Activated T-cell treated with anti-CD3 and anti-CD28 coated beads, Interleukin-2, amount 50 U/mL, for 4 hours (primary cell): ENCODE measurements at places on chromosomes 13 and 19. TPM values are rescaled to one million over a fixed set of nuclear protein-coding genes. Genes with fewer than 3 reads are reported as not detected.

Gene APOE
- 5.0 TPM for total RNA-seq

Gene ZSCAN4
- not detected for total RNA-seq

Gene HTR2A
- not detected for total RNA-seq

Gene ANGPTL8
- total RNA-seq: not detected

Gene PPM1N
- total RNA-seq: 1.3 TPM

Gene NLRP11
- 0.18 TPM for total RNA-seq

Gene KANK3
- 0.43 TPM for total RNA-seq

Gene RHPN2
- 3.4 TPM for total RNA-seq

Gene DAND5
- not detected for total RNA-seq

Gene CRB3
- 1.6 TPM for total RNA-seq

Gene ZNF844
- total RNA-seq: 2.8 TPM

DNA sequence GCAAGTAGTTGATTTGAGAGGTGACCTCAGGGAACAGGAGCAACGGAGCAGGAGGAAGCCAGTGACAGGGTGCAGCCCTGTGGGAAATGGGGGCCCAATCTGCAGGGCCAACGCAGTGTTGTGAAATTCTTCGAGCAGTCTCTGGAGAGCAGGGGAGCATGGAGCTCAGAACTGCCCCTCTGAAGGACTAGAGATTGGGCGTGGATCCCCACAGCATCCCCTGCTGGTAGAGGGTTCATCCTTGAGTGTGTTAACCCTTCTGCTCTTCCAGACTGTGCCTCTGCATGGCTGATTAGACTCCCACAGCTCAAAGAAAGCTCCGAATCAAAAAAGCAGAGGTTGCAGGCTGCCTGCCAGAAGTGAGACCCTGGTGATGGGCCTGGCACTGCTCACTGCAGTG is 77.9 kb upstream of the UQCRFS1 start:
- DNase-seq: no peak

GRCh38 chr19:709965-710571 is 1.3 kb downstream of the PALM start:
- no peak for DNase-seq

GRCh38 chr13:44237276-44237767 is 136.3 kb upstream of the SERP2 start:
- no peak for DNase-seq

DNA sequence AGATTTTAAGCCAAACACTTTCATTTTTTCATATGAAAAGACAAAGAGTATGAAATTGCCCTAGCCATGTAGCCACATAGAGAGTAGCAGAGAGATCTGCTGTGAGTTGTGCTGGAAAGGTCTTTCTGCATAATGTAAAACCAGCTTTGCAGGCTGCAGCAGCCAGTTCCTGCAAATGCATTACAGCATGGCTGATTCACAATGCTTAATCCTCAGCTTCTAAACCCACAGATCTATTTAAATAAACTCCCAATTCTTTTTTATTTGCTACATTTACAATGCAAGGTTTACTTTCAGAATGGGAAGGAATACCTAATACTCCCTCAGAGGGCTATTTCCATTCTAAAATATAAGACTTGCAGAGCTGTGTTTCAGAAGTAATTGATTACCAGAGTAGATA is 185.6 kb upstream of the STARD13 start:
- no peak for DNase-seq

- no peak for DNase-seq
These were observed 36.8 kb upstream of the ATP11A start for GRCh38 chr13:112653071-112653470.

DNA sequence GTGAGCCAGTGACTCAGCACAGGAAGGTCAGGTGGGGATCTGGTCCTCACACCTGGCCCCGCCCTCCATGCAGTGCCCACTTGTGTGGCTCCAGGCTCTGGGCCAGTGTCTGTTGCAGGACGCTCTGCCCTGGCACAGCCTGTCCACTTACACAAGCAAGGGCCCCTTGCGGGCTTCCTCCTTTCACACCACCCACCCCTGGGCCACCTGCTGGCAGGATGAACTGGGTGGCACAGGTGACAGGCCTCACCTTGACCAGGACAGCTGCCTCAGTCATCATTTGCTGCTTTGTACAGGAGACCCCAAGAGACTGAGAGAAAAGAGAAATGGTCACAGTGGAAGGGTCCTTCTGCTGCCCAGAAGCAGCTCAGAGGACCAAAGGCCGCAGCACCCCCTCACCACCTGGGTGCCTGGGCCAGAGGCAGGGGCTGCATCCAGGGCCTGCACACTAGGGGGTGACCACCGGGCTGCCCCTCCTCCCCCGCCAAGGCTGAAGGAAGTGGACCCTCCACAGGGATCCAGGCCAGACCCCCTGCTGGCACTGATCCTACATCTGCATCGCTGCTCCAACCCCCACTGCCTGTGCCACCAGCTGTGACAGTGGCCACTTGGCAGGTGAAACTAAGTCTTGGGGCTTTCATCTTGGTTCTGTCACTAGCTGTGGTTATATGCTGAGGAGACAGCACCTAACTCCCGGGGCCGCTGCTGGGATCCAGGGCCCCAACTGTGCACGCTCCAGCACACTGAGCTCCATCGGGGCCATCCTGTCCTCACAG is 110.3 kb downstream of the TUBA3C start:
- DNase-seq: no peak

GRCh38 chr19:41364524-41365391 is 809 bp upstream of the B9D2 start:
- no peak for DNase-seq

DNA sequence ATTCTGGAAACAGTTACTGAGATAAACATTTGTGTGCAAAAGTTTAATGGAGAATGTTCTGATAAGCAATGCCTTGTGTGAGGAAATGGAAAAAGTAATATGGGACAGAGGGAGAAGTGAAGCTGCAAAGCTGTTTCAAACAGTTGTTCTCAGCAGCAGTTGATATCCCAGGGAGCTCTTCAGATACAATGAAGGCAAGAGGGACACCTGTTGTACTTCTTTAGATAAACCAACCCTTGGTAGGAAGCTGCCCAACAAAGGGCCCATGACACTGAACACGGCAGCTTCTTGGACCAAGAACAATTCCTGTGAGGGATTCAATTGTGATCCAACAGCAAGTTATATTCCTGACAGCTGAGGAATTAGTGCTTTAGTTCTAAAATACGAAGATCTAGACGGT is 894.3 kb upstream of the PCDH20 start:
- DNase-seq: no peak

GRCh38 chr19:14582894-14583340 is at the start of gene CLEC17A:
TSS of gene CLEC17A (plus strand) at chr19:14583084. CDS start at chr19:14583161, 77 bp downstream.
- no peak for DNase-seq

DNA sequence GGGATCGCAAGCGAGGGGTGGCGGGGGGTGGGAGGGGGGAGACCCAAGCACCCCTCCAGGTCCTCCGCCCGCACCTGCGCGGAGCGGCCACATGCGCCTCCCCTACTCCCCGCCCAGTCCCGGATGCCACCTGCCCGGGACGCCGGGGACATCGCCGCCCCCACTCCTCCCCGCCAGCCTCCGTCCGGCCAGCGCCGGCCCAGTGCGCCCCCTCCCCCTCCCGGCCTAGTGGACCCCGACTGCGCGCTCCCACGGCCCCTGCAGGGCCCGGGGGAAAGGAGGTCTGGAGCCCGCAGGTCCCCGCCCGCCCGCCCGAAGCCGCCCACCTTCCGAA is 263 bp downstream of the RHPN2 start:
- peak; percentile 7 for DNase-seq

GRCh38 chr13:99265821-99266426 is 7.7 kb upstream of the GPR18 start:
- no peak for DNase-seq

GRCh38 chr19:8688930-8689329 is 9.7 kb downstream of the ACTL9 start:
- no peak for DNase-seq

GRCh38 chr19:10325732-10326131 is 7.6 kb downstream of the RAVER1 start:
- no peak for DNase-seq

DNA sequence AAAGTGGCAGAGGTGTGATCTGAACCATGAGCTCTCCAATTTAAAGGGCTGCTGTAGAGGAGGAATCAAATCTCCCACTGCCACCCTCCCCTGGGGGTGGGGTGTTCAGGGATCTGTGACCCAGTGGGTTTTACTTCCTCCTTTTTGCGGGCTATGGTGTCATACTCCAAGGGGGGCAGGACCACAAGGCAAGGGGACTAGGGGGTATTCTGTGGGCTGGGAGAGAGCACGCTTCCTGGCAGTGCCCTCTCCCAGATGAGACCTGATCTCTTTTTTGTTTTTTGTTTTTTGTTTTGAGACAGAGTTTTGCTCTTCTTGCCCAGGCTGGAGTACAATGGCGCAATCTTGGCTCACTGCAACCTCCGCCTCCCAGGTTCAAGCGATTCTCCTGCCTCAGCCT is 10.3 kb downstream of the PLD3 start:
- no peak for DNase-seq

DNA sequence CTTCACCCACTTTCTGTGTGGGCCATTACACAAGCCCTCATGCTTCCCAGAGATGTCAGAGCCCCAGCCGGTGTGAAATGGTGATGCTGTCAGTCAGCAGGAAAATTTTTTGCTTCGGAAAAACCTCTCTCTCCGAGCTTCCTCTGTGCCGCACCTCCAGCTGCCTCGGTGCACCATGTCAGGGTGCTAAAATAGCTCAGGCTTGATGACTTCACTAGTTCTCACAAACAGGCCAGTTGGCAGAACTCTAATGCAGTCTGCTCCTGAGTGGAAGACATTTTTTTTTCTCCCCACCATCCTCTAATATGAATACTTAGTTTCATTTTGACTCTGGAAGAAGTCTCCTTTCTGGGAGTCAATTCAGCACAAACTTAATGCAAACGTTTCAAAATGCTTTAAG is 71.3 kb downstream of the KLF12 start:
- peak; percentile 15 for DNase-seq

DNA sequence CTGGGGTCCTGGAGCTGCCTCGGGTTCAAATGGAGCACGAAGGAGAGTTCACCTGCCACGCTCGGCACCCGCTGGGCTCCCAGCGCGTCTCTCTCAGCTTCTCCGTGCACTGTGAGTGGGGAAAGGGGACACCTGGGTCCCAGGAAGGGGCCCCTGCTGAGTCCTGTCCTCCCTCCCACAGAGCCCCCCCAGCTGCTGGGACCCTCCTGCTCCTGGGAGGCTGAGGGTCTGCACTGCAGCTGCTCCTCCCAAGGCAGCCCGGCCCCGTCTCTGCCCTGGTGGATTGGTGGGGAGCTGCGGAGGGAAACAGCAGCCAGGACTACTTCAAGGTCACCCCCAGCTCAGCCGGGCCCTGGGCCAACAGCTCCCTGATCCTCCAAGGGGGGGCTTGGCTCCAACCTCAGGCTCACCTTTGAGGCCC is 11.0 kb upstream of the SIGLEC11 start:
- DNase-seq: no peak

- no peak for DNase-seq
These were observed 83.2 kb upstream of the MCF2L start for GRCh38 chr13:112885782-112886268.

DNA sequence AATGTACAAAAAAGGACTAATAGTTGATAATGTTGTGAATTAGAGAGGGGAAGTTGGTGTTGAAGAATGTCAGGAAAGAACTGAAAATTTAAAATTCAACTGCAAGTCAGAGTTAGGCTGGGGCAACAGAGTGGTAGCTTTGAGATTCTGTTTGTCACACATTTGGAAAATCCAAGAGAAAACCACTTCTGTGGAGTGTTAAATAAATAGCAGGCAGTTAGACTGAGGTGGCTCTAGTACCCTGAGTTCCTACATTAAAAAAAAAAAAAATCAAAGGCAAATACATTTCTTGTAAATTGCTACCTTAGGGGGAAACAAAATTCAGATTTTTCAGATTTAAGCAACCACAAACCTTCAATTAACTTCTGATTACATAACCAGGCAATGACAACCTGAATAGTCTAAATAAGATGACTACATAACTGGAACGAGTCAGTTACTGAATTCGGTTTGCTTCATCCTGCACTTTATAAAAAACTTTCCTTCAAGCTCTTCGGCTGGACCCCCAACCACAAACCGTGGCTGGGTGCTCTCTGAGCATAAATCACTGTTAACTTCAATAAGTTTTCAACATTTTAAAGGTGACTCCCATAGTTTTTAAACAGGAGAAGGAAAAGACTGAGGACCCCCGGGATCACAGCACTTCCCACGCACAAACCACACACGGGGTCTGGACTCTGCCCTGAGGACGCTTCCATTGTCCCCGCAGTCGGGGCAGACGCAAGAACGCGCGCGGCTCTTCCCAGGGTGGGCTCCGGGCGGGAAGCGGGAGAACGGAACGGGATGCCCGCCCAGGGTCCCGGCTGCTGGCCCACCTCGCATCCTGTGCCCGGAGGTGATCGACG is 725 bp downstream of the ZNF682 start:
- no peak for DNase-seq

DNA sequence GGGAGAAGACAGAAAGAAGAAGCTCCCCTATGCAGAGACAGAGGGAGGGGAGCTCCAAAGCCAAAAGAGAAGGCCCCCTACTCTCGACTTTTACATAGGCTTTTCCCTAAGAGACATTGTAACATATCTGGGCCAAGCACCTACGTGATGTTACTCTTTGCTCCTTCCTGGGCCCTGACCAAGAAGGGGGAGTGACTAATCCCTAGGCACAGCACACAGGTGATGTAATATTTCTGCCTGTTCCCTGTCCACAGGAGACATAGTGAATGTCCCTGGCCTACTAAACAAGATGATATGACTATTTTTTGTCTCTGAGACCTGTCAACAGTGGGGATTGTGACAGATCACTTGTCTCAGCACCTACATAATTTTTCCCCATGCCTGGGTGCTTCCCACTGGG is 15.9 kb upstream of the ZNF254 start:
- DNase-seq: no peak
